Stimulated activated CD8-positive, alpha-beta memory T cell treated with anti-CD3 and anti-CD28 coated beads, Interleukin-7, amount 100 ng/mL, for 4 hours (primary cell): ENCODE measurements at places on chromosomes 2 and 18.

DNA sequence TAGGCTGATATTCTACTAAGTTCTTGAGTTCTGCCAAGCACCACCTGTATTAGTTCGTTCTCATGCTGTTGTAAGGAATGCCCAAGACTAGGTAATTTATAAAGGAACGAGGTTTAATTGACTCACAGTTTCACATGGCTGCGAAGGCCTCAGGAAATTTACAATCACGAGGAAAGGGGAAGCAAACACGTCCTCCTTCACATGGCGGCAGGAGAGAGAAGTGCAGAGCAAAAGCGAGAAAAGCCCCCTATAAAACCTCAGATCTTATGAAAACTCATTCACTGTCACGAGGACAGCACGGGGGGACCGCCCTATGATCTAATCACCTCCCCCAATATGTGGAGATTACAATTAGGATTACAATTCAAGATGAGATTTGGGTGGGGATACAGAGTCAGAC, 47.7 kb upstream of the YWHAQ start:
- no peak for DNase-seq

DNA sequence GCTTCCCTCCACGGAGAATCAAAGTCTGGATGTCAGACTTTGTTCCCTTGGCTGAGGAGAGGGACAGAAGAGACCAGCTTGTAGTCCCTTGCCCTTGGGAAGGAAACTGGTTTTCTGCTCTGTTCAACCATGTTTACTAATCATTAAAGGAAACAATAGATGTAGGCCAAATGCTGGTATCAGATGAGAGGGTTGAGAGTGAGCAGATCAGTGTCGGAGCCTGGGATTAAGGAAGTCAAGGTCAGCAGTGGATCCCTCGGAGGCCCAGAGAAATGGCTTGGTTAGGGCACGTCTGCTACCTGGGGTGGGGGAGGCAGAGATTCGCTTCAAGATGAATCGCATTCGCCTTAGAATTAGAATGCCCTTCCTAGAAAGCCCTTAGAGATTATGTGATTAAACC, 109.1 kb downstream of the MYCN start:
- DNase-seq, result no peak

- DNase-seq, result no peak
These were observed 109.5 kb downstream of the RTN4 start for GRCh38 chr2:54940723-54941122.

GRCh38 chr18:47876813-47877212, 53.6 kb downstream of the SMAD2 start:
- DNase-seq, result no peak

DNA sequence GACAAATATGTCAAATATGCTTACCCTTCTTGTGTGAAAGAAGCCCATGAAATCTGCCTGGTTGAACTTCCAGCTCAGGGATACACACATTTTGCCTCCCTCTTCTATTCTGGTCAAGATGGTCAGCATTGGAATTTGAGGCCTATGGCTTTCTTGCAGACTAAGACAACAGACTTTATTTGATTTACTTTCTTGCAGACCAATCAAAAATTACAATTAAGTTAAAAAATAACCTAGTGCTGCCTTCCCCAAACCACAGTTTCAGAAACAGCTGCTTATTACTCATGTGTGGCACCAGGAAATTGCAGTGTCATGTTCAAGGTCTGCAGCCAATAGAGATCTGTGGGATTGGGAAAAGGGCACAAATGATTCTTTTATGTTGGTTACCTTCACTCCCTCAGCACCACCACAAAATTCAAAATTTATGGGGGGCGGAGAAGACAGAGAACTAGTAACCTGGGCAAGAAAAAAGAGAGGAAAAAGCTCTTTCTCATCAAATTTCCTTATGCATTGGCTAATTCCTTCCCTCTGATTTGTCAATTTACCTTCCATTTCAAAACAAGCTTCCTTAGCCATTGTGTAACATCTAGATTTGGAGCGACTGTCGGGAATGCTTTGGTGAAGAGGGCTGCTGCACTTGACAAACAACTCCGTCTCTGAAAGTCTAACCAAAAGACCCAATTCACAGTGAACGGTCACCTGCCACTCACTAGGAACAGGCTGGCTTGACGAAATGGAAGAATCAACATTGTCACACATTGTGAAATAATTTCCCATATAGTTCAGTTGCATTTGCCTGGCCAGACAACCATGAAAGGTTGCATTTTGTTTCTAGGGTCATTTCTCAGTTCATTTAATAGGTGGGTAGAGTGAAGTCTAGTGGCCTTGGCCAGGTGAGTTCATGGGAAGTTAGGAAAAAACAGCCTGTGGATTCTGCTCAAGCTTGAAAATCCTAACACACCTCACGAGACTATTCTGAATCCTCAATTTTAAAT, 100.4 kb upstream of the FZD5 start:
- DNase-seq, result no peak

- DNase-seq, result no peak
These were observed 29.2 kb upstream of the DSEL start for GRCh38 chr18:67545681-67546080.

- DNase-seq, result peak; percentile 74
These were observed 199.4 kb downstream of the ZEB2 start for GRCh38 chr2:144320491-144320890.

DNA sequence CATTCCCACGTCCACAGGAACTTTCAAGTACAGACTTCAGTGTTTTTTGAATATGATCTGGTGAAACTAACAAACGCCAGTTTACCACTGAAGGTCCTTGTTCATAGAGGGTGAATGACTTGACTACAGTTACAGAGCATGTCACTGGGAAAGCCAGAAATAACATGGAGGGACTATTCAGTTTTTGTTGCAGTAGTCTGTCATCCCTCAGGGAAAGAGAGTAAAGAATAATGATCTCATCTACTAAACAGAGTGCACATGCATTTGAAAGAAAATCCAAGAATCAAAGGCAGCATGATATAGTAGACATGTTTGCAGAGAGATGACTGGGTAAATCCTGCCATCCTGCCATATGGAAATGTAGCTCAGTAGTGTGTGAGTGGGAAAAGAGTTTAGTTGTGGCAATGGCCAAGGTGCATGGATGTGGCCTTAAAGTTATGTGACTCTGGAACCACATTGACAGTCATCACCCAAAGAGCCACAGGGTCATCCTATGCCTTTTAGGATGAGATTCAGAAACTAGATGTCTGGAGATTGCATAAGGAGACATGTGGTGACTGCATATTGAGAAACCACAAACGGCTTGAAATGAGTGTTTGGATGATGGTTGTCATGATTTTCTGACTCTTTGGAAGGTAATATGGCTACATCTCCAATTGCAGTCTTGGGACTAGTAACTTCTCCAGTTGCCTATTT, 125.3 kb upstream of the ZEB2 start:
- DNase-seq, result no peak

GRCh38 chr2:127411653-127412369, 6.4 kb upstream of the PROC start:
- DNase-seq, result no peak

- DNase-seq, result no peak
These were observed 11.8 kb upstream of the DUSP2 start for GRCh38 chr2:96156926-96157648.

DNA sequence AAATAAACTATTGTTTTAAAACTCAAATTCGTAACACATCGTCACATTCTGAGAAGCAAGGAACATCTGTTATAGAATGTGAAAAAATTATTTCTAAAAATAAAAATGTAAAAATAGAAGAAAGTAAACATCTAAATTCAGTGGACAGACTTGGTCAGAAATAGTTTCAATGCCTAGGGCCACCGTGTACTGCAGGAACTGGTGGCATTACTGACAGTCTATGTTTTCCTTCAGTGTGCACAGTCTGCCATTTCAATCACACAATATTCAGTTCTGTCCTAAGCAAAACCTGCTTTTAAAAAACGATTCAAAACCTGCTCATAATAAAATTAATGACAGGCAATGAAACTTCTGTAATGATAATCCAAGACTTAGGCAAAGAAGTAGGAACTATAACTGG, 190.1 kb downstream of the ERBB4 start:
- DNase-seq, result no peak

GRCh38 chr2:220452561-220452960, 825.1 kb downstream of the SLC4A3 start:
- DNase-seq, result no peak

GRCh38 chr2:106356291-106356690, 111.9 kb downstream of the RGPD3 start:
- no peak for DNase-seq

DNA sequence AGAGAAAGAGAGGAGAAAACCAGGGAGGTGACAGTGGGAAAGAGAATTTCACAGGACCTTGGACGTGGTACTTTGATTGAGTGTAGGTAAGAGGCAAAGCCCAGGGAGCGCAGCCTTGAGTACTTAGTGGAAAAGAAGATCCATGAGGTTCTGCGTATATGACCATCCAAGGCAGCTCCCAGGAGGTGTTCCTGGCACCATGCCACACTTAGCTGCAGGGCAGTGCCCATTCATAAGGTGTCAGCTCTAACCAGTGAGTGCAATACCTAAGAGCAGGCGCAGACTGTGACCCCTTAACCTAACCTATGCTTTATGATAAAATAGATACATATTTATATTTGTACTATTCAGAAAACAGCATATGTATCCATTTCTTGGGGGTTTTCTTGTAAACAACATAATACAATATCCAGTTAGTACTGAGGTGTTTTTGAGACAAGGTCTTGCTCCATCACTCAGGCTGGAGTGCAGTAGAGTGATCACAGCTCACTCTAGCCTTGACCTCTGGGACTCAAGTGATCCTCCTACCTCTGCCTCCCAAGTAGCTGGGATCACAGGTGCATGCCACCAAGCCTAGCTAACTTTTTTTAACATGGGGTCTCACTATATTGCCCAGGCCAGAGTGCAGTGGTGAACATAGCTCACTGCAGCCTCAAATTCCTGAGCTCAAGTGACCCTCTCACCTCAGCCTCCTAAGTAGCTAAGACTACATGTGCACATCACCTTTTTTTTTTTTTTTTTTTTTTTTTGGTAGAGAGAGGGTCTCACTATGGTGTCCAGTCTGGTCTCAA, 174.6 kb downstream of the GFPT1 start:
- no peak for DNase-seq

DNA sequence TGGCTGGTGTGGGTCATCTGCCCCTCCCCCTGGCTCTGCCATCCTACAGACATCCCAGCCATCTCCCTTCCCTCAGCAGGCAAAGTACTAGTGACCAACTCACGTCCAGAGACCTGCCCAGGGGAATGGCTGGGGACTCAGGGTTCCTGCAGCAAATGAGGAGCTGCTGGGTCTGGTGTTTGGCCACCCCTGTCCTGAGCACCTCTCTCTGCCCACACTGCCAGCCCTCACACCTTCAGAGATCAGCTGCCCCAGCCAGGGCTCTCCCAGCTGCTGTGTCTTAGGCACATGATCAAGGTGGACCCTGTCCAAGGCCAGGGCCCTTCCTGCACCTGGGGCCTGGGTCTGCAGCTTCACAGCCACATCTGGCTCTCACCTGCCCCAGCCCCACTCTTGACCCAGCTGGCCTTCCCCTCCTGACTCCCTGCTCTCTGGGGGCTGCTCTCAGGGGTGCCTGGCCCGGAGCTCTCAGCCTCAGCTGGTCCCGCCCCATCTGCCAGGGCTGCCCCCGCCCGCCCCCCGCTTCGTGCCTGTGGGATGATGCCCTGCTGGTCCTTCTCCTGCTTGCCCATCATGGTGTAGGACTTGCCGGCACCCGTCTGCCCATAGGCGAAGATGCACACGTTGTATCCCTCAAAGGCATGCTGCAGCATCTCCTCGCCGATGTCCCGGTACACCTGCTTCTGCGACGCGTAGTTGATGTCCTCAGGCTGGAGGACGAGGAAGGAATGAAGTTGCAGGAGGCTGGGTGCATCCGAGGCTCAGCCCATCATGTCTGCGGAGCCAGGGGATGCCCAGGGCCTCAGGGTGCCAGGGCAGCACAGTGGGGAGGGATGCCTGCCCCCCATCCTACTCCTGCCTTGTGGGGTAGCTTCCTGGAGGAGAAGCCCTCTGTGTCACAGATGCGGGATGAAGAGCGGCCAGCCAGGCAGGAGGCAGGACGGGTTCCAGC, 32.2 kb downstream of the KIF1A start:
- DNase-seq, result no peak

GRCh38 chr2:171134624-171135230, 26.0 kb downstream of the TLK1 start:
- no peak for DNase-seq

GRCh38 chr2:30436859-30437435, 10.1 kb upstream of the LCLAT1 start:
- no peak for DNase-seq

DNA sequence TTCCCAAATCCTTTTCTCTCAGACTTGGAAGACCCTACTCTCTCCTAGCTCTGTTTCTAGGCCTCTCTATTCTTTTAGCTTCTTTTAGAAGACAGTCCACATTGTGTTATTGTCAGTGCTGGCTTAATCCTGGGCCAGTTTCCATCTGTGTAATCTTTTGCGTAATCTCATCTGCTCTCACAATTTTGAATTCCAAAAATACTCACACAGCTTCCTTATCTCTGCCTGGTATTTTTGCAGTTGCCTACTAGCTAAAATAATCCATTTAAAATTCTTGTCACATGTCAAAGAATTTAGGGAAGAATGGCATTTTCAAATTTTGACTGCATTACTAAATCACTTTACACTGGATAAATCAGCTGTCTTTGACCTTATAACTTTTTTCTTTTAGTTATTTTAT, 200.6 kb upstream of the MEX3C start:
- DNase-seq, result no peak

- no peak for DNase-seq
These were observed 129.6 kb downstream of the GALNT14 start for GRCh38 chr2:31008561-31009114.

- DNase-seq, result no peak
These were observed 981 bp downstream of the RAMP1 start for GRCh38 chr2:237860273-237860935.

- DNase-seq, result no peak
These were observed 157.9 kb downstream of the ANKRD44 start for GRCh38 chr2:197152451-197153228.

DNA sequence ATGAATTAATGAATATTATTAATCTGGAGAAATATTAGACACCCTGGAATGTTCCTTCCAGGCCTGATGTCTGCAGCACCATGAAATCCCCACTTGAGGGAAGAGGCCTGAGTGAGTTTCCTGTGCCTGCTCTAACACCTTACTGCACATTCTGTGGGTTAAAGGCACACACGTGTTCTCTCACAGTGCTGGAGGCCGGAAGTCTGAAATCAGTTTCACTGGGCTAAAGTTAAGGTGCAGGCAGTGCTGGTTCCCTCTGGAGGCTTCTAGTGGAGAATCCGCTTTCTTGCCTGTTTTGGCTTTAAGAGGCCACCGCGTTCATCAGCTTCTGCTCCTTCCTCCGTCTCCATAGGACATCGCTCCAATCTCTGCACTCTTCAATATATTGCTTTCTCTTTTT, 48.7 kb downstream of the ACKR3 start:
- no peak for DNase-seq
